Right lung (tissue), 10 donors: ENCODE measurements at places on chromosomes 11 and 22. TPM values are rescaled to one million over a fixed set of nuclear protein-coding genes. Genes with fewer than 3 reads are reported as not detected.

DNA sequence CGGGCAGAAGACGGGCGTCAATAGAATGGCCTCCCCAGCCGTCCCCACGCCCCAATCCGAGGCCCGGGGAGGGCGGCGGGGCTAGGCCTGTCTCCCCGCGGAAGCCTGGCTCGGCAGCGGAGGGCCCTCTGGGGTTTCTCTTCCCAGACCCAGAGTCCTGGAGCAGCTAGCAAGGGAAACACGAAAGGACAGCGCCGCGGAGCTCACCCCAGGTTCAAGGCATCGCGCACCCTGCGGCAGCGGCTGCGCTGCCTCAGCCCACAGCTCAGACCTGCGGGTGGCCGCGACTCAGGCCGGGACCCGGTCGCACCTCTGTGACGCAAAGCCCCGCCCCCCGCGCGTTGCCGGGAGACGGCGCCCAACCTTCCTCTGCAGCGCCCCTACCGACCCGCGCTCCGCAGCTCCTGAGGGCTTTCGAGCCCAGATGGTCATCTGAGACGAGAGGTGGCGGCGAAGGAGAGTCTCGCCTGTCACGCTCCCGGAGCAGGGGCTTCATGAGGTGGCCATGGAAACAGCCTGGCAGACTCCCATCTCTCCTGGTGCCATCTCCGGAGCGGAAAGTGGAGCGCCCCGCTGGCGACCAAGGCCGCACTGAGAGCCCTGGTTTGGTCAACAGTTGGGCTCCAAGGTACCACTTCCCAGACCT is at the start of gene RNF141:
TSS of gene RNF141 (minus strand) at position 273 of the 646 bp plus-strand sequence. CDS start 7,029 bp downstream, outside the sequence.
- DNase-seq, result peak; percentile 95

DNA sequence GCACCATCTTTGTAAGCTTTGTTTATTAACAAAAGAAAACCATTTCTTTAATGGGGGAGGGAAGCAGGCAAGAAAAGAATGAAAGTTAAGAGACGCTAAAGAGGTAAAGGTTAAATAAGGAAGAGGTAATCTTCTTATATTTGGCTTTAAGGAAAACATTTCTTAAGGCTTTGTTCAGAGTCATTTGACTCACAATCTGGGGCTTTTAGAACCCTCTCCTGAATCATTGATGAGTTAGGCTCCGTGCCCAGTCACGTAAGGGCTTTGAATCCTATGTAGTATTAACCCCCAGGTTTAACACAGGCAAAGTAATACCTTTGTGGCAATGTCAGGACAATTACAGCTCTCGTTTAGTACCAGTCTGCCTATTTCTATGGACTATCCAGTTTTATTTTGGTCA is 26.1 kb downstream of the MADD start:
- no peak for DNase-seq

DNA sequence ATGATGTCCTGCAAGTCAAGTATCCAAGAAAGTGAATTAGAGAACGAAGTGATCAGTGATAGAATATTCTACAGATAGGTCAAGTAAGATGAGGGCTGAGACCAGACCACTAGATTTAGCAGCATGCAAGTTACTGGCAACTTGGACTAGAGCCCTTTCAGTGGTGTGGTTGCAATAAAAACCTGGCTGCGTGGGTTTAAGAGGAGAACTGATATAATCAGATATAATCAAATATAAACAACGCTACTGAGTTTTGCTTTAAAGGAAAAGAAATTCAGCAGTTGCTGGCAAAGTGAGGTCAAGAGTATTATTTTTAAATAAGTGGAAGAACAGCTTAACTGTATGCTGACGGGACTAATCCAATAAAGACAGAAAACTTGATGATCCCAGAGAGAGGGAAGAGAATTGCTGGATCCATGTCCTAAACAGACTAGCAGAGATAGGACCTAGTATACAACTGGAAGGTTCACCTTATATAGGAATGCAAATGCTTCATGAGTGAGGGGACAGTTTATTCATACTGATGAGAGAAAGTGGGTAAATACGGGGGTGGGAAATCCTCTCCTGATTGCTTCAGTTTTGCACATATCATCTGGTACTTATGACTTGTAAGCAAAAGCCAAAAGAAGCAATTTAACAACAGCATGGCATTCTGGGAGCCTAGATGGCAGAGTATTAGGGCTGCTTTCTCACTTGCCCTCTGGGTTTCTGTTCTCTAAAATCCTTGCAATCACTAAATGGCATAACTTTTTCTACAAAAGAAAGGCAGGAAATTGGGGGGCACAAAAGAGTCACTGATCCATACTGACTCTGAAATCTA is 146.2 kb downstream of the RBFOX2 start:
- no peak for DNase-seq

DNA sequence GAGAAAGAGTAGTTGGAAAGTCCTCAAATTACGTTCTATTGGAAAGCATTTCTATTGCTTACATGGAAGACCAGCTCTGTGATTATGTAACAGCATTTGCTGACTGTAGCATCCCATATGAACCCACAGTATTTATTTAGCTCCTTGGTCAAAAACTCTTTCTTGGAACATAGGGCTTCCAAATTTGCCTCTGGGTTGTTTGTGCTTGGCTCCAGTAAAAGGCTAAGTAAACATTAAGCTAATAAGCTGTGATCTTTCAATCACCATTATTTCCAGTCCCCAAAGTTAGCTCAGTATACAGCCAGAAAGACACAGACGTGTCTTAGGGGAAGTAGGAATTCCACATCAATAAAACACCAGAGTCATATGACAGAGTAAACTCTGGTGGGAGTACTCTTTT is 668.8 kb downstream of the DLG2 start:
- no peak for DNase-seq

The FAM111A gene
- polyA plus RNA-seq, result 101 TPM

The PEX16 gene
- polyA plus RNA-seq, result 18.1 TPM

DNA sequence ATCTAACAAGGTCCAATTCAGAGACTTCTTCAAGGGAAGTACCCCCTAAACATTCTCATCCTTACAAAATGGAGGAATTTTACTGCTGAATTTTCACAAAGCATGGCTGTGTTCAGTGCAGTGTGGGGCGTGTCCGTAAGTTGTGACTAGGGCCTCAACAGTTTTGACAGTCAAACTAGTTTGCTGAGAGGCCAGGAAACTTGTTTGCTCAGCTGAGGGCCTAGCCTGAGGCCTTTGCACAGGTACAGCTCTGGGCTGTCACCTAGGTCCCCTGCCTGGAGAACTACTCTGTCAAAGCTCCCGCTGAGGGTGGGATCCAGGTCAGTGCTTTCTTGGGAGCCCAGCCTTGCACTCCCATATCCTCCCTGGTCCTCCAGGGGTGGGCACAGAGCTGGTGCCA is 27.9 kb downstream of the TCP11L1 start:
- DNase-seq, result no peak

DNA sequence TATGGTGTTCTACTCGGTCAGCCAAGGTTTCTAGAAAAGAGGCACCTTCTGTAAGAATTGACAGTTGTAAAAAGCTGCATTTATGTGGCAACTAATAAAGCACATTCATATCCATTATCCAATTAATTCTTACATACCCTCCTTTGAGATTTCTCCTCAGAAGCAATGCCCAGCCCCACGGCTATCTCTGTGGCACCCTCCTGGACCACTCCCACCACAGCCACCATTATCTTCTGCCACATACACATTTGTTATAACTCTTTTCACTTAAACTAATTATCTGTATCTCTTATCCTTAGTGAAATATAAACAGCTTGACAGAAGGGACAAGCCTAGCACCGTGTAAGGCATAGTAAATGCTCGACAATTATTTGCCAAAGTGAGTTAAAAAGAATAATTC is 48.5 kb downstream of the PAK1 start:
- DNase-seq, result no peak

- DNase-seq, result no peak
Measured at GRCh38 chr11:26593691-26594090, 21.6 kb upstream of the MUC15 start.

DNA sequence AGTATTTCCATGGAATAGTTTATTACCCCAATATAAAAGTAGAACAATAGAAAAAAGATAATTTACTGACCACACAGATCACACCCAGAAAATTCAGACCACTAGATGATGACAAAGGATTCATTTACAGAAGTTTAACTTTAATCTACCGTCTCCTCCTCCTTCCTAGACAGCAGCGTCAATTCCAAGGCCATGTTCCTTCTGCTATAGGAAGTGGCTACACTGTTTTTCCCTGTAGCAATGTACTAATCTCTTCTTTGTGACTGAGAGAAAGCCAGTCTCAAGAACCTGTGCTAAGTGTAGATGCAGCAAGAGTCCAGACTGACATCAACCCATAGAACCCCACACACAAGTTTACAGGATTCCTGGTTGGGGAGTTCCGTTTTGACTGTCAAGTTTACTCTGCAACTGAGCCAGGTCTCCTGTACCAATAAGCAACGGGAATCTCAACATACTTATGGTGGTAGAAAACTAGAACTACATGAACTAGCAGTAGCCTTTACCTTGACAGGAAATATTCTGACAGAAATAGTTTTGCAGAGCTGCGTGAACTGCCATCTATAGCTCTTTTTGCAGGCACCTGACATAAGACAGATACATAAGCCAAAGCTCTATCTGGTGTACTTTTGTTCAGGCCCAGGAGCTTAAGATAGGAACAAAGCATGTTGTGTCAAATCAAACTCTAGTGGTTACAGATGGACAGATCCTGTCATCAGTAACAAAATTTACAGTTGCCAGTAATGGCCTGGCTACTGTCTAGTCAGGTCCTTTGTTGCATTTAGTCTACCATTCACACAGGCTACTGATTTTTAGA is 42.9 kb downstream of the MRTFA start:
- DNase-seq, result no peak

- no peak for DNase-seq
Measured at GRCh38 chr22:27836181-27836580, 34.6 kb upstream of the MN1 start.

DNA sequence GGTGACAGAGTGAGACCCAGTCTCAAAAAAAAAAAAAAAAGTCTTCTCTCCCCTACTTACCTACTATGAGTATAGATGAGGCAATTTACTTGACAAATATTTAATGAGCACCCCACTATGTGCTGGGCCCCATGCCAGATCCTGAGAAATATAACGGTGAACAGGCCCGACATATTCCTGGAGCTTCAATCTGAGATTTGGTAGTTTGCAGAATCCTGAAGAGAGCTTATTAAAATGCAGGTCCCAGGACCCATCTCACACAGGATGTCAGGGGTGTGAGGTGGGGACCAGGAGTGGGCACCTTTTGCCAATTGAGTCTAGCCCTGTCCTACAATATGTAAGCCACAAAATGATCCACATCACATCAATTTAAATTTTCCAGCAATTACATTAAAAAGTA is 44.0 kb downstream of the KCNJ4 start:
- DNase-seq, result no peak

- DNase-seq, result peak; percentile 47
Measured at GRCh38 chr22:24506802-24507438, 11.8 kb downstream of the UPB1 start.

The RAB39A gene
- 0.74 TPM for polyA plus RNA-seq

DNA sequence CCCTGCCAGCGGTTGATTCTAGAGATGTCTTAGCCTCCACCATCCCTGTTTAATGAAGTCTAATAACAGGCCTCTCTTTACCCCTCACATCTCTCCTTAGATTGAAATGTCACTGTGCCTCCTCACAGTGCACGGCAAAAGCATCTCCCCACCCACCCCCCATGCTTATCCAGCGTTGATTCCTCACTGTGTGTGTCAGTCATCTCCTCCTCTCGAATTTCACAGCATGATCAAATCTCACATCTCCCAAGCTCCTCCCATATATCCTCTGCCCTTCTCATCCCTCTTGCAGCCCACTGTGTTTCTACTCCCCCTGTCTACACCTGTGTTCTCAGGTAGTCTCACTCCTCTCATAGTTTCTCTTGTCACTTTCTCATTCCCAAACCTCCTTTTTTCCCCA is 84.6 kb downstream of the DBX1 start:
- DNase-seq, result no peak

DNA sequence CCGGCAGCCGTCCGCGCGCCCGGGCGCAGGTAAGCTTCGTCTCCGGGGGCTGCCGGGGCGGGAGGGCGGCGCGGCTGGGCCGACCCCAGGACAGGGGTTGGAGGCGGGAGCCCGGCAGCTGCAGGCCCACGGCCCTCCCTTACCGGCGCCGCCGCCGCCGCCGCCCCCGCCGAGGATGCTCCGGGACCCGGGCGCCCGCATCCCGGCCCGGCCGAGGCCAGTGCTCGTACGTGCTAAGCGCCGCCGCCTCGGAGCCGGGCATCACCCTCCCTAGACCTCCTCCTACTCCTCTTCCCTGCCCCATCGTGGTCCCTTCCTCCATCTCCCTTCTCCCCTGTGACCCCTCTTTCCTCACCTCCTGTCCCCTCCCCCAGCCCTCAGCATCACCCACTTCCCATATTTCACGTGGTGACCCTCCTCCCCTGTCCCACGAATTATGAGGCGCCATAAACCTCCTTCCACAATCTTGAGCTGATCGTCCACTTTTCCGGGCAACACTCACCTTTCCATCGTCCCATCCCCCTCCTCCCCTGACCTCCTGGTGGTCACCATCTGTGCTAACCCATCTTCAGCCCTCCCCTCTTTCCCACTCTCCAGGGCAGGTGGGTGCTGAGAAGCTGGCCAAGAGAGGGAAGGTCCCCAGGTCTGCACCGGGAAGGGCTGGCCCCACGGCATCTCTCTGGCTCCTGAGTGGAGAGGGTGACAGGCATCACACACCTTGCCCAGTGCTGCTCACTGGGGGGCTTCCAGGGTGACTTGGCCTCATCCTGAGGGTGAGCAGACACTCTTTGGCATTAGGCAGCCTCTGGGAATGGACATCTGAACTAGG is 612 bp downstream of the ASPHD2 start:
- no peak for DNase-seq

- no peak for DNase-seq
Measured at GRCh38 chr11:125315079-125315740, 150.7 kb downstream of the PKNOX2 start.

GRCh38 chr11:102654761-102655160 is 29.6 kb upstream of the MMP20 start:
- DNase-seq, result no peak

DNA sequence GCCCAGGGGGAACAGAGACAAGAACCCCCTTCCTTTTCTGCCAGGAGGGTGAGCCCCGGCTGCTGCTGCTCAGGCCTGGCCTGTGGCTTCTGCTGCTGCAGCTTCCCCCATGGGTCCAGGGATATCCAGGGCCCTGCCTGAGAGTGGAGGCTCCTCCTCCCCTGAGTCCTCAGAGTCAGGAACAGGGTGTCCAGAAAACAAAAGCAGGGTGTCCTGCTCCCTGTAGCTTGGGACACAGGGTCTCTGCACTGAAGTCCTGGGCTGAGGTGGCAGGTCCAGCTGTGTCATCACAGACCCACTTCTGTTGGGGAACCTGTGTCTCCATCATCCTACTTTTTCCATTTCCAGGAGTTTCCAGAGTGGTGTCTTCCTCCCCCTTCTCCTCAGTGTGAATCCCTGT is 76.1 kb downstream of the ZNF280B start:
- no peak for DNase-seq

The KRTAP5-11 gene
- polyA plus RNA-seq, result 0.37 TPM
